ENCODE measurements at places on chromosomes 13 and 19. TPM values are rescaled to one million over a fixed set of nuclear protein-coding genes. Genes with fewer than 3 reads are reported as not detected.

The FFAR2 gene
- total RNA-seq: 0.69 TPM

The ZNF439 gene
- 26.2 TPM for total RNA-seq

The CCDC9 gene
- total RNA-seq: 8.0 TPM

The PCDH17 gene
- 12.4 TPM for total RNA-seq

The FPR3 gene
- total RNA-seq: 1.0 TPM

DNA sequence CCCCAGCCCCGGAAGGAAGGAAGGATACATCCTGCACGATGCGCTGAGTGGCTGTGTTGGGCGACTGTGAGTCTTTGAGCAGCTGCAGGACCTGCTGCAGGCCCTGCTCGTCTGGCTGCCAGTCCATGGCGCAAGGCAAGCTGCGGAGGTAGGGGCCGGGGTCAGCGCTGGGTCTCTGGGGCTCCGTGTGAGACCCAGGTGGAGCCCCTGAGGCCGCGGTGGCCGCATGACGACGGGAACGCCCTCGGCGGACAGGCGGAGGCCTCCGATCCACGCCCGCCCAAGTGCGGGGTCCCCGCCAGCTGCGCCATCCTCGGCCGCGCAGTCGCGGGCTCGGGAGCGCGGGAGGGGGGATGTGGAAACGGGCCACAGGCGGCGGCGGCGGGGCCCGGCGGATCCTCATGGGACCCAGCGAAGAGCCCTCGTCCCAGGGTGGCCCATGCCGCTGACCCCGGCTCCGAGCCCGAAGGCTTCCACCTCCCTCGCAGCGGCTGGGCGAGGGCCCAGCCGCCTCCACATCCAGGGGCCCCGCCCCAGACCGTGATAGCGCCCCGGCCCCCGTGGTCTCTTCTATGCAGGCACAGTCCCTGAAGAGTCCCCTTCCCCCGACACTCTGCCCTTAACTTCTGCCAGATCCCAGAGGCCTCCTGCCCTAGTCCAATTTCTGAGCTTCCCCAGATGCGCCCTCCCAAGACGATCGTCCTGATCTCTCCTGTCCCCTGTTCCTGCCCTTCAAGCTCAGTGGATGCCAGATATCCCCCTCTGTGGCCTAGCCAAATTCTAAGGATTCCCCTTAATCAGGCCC is 2.7 kb downstream of the TNPO2 start:
- no peak for DNase-seq

GRCh38 chr13:36298535-36299068 is 988 bp upstream of the CCDC169 start:
- DNase-seq: no peak

DNA sequence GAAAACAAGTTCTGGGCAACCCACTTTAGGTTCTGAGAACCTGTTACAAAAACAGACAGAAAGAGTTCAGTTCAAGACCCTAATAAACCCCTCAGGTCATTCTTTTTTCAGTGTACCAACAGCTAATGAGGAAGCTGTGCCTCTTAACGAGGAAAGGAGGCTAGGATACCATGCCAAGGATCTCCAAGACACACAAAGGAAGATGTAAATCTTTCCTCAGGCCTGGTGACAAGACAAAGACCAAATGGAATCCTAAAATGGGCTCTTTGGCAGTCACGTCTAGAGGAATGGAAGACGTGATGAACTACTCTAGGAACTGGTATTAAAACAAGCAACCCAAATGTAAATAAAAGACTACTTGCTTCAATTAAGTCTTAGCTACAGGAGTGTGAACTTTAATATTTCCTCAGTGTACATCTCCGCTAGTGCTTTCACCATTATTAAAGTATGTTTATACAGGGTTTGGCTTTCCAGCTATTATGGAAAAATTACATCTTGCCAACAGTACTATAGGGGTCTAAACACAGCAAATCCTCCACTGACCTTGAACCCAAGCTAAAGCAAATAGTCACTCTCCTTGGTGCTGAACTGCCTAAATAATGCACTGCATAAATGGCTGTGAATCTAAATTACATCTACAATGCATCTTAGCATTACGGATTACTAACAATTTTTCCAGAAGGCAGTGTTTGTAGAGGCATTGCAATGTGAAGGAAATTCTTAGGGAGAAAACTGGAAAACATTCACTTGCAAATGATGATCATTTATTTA is 42.3 kb downstream of the ENOX1 start:
- no peak for DNase-seq

DNA sequence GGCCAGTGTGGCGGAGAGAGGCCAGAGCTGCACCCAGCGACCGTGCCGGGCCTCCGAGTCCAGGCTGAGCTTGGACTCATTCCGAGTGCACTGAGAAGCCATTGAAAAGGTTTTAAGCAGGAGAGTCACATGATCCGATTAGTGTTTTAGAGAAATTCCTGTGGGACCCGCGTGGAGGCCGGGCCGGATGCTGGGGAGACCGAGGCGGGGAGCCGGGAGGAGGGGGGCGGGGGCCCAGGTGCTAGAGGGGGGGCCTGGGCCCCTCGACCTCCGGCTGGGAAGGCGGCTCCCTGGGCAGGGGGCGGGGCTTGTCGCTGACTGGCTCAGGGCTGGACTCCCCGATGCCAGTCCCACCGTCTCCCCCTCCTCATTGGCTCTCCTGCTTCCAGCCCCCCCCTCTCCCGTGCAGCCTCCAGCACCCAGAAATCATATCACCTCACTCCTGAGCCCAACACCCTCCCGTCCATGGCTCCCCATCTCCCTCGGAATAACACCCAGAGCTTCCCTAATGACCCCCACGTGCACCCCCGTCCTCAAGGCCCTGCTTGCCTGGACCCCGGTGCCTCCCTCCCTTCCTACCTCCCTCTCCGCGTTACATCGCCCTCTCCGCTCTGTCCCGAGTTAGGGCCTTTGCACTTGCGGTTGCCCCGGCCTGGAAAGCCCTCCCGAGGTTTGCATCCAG is 5.2 kb upstream of the ZNF579 start:
- no peak for DNase-seq

DNA sequence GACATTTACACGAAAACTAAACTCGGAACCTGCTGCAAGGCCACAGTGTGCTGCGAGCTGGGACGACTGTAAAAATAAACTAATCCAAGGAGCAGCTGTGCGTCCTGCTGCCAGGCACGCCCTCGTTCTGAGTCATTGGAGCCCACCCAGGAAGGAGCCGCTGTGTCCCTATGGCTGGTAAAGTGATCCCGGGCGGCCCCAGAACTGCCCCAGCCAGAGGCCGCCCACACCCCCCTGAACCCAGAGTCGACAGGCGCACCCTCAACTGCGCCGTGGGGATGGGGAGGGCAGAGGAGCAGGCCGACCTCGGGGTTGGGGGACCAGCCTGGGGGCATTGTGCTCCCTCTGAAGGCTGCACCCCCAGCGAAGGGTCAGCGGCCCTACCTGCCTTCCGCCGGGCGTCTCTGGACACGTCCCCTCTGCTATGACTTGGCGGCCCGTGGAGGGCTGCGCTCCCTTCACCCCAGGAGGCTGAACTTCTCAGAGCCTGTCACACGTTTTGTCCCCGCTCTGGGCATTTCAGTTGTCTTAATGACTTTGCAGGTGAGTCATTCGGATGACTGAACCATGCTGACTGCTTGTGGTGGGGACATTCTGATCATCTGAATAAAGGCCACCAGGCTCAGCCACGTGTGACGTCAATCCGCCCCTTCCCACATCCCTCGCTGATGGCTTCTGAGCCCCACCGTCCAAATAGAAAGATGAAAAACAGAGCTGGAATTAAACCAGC is 42.7 kb downstream of the ADPRHL1 start:
- no peak for DNase-seq

- no peak for DNase-seq
Measured at GRCh38 chr19:20182222-20182785, 15.3 kb downstream of the ZNF486 start.

- DNase-seq: no peak
Measured at GRCh38 chr13:32728327-32728726, 142.1 kb downstream of the PDS5B start.

DNA sequence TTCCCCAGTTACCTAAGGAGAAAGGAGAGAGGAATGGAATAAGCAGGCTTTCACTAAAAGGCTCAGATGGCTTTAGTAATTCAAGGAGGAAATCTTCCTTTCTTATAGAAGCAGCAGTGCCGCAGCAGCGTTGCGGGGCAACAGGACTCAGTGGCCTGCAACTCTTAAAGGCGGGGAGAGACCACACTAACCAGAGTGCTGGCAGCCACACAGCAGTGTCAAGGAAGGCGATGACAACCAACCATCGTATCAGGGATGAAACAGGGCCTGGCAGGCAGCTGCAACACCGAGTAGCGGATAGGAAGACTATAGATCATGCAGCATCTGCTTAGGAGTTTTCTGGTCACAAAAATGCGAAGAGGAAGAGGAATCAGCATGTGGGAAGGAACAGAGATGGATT is 106.0 kb downstream of the ERCC5 start:
- DNase-seq: no peak

DNA sequence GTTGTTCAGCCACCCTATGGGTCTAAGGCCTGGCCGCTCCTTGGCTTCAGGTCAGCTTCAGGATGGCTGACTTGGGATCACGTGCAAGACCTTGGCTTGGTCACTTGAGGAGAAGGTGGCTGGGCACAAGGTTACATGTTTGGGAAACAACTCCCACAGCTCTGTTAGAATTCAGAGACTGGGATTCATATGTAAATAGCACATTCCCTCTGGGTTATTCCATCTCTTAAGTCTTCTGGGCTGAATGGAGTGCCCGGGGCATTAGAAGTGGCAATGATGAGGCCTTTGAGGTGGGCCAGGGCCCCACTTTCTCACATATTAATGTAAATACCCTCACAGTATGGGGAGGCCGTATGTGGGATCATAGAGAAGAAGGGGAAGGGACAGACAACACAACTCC is 150.9 kb downstream of the EFNB2 start:
- DNase-seq: no peak

Measured in urinary bladder (tissue), 4 donors.